ENCODE measurements at places on chromosomes 2 and 18.

DNA sequence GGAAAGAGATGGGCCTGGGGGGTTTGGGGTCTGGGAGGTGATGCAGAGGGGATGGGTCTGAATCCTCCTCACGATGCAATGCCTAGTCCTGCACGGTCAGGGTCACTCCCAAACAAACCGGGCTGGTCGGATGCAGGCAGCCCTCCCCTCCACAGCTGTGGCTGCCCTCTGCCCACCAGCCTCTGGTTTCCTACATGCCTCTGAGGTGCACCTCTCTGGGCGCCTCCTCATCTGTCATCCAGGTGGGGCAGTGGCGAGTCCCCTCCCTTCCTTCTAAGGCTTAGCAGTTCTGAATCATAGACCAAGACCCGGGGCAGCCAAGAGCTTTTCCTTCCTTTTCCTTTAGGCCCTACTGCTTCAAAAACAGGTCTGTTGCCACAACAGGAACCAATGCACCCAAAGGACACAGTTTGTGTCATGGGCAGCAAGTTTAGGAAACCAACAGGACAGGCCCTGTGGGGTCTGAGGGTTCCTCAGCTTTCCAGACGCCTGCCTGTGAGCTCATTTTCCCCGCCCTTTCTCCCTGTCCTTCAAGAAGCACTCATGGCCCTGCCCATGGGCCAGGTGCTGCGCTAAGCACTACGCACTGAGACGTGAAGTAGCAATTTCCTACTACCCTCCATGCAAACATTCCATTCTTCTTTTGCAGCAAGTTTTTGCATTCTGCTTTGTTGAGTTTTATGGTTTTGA, 6.5 kb upstream of the MAL start:
- DNase-seq: no peak

- no peak for DNase-seq
Measured at GRCh38 chr2:188028739-188029138, 262.9 kb upstream of the GULP1 start.

- no peak for DNase-seq
Measured at GRCh38 chr18:75112186-75113096, 96.5 kb downstream of the PTGR3 start.

- no peak for DNase-seq
Measured at GRCh38 chr18:37661061-37661460, 95.5 kb upstream of the CELF4 start.

DNA sequence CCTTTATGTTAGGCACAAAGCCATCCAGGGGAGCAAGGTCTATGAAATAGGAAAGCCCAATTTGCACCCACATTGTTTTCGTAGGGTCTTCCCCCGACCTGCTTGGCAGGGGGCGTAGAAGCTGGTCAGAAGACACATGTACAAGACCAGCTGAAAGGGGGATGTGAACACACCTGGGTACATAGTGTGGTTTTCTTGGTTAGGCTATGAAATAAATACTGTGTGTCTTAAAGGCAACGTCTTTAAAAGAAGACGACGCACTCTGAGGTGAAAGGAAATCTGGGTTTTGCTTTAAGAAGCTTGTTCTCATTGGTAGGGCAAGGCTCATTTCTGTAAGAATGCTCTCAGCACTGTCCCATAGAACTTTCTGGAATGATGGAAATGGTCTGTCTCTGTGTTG, 60.0 kb upstream of the KLF7 start:
- no peak for DNase-seq

- DNase-seq: no peak
Measured at GRCh38 chr2:205778356-205778755, 96.1 kb downstream of the NRP2 start.

DNA sequence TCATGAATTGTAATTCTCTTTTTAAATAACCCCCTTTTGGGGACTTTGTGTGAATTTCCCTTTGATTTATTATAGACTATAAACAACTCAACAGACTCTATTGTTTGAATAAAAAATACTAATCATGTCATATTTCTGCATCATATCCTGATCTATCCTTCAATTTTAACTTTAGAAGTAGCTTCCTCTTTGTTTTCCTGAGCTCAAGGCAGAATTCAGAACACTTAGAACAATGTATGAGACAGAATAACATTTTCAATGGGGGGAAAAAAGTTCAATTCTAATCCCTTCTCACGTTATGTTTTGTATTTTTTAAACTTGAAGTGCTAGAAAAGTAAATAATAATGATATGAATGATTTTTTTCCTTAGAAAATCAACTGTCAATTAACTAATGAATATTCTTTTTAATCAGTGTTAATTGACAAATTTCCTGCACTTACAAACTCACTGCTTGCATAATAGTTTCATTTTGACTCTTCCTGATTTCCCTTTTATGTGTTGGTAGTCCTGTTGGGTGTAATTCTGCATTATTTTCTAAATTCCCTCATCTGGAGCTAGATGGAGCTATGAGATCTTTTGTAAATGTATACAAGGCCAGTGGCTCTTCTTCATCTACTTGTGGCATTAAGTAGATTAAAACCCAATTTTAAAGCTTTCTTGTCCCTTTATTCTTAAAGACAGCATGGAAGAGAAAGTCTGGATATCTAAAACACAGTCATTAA, 326.1 kb downstream of the PARD3B start:
- DNase-seq: no peak

DNA sequence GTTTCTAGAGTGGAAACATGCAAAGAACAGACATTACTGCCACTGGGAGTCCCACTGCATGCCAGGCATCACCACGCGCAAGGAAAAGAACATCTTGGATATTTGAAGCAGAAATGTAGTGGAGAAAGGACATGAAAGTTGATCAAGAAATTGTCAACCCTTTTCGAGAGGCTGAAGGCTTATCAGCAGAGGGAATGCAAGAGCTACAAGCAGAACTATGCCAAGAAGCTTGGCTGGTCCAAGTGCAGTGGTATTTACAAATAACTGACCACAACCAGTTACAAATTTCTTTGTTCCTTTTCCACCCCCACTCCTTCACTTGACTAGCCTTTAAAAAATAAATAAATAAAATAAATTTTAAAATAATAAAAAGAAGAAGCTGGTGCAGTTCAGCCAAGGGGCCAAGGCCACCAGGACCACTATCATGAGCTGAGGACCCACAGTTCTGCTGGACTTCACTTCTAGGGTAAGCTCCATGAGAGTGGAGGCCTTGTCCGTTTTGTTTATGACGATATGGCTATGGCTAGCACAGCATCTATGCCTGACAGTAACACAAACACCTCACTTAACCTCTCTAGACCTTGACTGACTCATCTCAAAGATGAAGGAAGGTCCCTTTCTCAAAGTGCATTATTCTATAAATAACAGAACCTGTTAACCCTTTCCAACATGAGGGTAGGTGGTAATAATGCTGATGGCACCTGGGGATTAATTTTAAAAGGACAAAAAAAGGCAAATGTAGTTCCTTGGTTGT, 20.9 kb downstream of the MARCHF4 start:
- no peak for DNase-seq

GRCh38 chr2:236584521-236585384, 15.1 kb downstream of the ACKR3 start:
- DNase-seq: no peak

DNA sequence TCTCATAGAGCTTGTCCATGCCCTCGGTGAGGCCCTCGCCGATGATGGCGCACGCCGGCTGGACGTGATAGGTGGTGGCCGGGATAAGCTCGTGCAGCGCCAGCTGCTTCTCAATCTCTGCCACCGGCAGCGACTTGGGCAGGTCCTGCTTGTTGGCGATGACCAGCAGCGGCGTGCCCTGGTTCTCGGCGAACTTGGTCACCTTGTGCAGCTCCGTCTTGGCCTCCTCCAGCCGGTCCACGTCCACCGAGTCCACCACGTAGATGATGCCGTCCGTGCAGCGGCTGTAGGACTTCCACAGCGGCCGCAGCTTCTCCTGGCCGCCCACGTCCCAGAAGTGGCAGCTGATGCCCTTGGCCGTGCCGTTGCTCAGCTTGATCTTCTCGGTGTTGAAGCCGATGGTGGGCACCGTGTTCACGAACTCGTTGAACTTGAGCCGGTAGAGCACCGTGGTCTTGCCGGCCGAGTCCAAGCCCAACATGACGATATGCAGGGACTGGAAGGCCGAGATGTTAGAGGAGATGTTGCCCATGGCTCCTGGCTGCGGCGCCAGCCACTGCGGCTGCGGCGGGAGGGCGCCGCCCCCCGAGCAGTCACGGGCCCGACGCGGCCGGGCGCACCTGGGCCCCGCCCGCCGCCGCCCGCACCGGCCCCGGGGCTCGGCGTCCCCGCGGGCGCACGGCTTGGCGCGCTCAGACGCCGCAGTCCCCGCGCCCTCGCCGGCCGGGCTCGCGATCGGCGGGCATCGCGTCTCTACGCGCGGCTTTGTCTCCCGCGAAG, 636 bp downstream of the ARL4C start:
- no peak for DNase-seq

DNA sequence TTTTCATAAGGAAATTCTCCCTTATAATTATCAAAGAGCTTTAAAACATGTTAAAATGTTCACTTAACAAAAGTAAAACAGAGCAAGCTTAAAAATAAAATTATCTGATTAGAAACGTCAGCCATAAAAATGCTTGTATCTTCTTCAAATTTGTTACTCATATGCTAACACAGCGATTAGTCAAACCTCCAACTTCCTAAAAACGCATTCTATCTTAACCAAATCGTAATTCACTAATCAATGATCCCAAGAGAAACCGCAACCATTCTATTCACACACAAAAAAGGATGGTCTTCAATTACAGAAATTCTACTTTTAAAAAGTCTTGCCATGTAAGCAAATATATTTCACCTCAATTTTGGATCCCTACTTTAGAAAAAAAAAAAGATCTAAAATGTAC, 1.9 kb downstream of the STK17B start:
- DNase-seq: no peak

DNA sequence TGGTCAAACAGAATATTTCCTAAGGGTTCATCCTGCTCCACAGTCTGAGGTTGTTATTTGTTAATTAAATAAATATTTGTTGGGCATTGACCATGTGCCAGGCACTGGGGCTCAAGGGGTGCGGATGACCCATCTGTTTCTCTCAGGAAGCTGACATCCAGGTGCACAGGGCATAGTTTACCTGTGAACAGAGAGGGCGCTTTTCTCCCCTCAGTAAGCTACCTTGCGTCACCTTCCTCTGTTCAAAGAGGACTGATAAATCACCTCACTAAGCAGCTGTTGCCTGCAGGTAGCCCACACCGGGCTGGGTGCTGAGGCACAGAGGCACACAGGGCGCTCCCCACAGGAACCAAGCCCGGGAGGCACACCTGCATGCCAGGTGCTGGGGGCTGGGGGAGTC, 41.6 kb downstream of the SH3RF3 start:
- no peak for DNase-seq

- no peak for DNase-seq
Measured at GRCh38 chr2:180456801-180457200, 449.7 kb upstream of the CWC22 start.

DNA sequence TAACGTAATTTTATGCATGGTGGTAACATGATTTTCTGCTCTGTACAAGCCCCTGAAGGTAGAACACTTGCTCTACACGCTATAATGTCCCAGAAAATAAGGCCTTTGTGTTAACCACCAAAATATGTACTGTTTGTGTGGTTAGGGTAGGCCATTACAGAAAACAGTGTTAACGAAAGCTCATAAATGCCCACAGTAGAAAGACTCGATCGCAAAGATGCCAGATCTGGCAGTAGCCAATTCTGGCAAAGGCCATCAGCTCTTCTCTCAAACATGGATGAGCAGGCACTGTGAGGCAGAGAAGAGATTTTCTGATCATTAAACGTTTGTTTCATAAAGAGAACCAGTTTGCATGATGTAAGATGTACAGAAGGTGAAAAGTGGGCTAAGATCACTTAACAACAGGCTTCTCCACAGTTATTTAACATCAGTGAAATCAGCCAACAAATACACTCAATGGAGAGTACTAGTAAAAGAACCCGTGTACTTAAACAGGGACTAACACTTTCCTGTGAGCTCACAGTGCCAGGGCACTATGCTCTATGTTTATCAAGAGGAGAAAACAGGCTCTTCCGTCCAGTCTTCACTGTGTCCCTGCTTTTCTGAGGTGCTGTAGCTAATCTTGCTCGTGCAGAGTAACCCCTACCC, 80.3 kb downstream of the SPRED2 start:
- DNase-seq: no peak

DNA sequence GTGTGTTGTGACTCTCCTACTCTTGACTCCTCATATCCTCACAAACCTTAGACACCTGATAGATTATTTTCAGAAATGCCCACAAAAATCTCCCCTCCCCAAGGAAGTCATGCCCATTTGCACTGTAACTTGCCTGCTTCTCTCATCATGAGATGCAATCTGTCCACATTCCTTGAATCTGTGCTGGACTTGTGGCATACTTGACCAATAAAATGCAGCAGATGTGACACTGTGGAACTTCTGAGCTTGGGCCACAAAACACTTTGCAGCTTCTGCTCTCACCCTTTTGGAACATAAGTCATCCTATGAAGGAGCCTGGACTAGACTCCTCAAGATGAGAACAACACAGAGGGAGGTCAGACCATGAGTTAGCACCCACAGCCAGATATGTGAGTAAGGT, 4.4 kb upstream of the PID1 start:
- no peak for DNase-seq

DNA sequence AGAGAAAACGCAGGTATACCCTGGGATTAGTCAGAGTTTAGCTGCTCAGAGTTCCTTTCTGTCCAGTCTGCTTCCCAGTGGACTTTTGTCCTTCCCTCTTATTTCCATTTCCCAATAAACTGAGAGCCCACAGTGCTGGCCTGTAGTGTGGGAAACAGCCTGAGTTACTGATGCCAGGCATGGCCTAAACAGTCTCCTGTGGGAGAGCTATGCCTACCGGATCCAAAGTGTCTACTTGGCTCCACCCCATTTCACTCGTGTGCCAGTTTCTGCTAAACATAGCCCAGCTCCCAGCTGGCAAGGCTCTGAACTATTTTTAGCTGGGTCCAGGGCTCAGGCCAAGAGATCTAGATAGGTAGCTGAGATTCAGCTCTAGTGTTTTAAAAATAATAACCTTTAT, 15.6 kb upstream of the PPP1CB start:
- no peak for DNase-seq

DNA sequence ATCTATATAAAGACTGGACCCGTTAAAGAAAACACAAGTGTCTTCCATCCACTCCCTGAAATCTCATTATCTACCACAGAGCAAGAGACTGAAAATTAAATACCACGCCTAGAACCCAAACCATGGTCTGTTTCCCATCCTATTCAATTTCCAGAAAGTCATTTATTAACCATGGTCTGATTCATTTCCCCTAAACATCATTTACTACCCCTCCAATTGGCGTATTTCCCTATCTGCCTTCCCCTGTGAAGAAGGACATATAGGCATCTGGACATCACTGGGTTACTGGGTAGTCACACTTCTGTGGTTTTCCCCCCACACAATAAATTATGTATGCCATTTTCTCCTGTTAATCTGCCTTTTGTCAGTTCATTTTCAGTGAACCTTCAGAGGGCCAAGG, 30.8 kb downstream of the CCDC93 start:
- DNase-seq: no peak

DNA sequence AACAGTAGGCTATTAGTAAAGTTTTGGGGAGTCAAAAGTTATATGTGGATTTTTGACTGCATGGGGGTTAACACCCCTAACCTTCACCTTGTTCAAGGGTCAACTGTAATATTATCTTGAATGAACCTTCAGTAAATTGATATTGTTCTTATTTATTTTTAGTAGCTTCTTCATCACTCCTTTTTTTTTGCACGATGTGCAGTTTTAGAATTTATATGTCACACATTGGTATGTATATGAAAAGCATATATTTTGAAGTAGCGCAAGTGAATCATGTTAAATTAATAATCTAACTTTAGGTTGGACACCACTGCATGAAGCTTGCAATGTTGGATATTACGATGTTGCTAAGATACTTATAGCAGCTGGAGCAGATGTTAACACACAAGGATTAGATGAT, 79.9 kb downstream of the ANKRD12 start:
- no peak for DNase-seq

Data from activated CD4-positive, CD25-positive, alpha-beta regulatory T cell (primary cell).